NCI-H345 (cell line): ENCODE measurements at places on chromosomes 16 and 17.
A peak's percentile ranks its signal among the peaks of the same experiment; 100 is the strongest.

DNA sequence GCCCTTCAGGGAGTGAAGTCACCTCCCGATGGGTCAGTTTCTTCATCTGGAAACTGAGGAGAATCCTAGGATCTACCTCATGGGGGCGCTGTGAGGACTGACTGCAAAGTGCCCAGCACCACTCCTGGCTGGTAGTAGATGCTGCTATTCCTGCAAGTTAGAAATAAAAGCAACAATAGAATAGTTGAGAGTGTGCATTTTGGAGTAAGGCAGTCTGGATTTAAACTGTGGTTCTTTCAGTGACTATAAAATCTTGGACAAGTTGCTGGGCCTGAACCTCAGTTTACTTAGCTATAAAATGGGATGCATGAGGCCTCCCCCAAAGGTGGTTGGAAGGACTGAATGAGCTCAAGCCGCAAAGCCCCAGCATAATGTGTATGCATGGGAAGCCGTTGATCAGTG lies 70.6 kb downstream of the CYB5B start:
- no peak for DNase-seq

GRCh38 chr16:79076047-79076767 lies 524.3 kb downstream of the MAF start:
- no peak for DNase-seq

DNA sequence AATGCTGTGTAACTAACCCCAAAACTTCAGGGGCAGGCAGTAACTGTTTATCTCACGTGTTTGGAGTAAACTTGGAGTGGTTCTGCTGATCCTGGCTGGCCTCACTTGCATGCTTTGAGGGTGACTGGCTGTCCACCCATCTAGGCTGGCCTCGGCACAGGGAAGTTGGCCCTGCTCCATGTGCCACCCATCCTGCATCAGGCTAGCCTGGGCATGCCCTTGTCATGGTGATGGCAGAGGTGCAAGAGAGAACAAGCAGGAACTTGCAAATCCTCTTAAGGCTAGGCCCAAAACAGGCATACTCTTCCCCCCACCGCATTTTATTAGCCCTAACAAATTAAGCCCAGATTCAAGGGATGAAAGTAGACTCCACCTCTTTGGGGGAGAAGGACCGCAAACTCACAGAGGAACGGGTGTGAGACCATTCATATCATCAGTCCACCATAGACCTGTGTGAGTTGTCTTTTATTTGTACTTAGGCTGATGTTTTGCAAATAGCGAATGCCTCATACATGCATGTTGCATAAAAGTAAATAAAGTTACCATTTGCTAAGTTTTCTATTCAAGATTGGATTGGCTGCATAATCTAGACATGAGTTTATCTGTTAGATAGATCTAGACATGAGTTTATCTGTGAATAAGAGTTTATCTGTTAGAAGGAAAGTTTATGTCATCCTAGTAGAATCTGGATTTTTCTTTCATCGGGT lies 221.0 kb downstream of the CCDC182 start:
- peak; percentile 76 for DNase-seq

- no peak for DNase-seq
Measured at GRCh38 chr17:60039114-60039846, 39.4 kb downstream of the HEATR6 start.

DNA sequence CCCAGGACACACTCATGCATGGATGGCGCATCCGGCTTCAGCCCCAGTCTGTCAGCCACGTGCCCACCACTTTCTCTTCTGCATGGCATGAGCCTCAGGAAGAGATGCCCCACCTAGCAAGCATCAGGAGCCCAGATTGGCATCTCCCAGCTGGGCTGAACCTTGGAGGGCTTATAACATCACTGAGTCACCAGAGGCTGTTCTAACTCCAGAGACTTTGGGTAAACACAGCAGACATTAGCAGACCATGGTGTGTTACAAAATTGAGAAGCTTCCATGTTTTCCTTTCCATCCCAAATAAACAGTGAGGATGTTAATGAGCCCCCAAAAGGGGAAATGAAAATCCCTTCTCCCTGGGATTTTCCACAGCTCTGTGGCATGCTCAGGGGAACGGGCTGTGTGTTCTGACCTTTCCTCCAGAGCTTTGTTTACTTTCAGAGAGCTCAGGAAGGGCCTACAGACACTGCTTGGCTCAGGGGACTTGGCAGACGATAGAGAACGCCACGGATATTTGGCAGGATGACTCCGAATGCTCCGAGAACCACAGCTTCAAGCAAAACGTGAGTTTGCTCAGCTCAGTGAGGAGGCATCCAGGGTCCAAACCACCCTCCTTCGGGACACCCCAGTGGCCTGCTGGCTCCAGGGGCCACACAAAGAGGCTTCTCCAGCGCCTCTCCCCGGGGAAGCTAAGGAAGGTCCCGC lies 16.5 kb downstream of the GLP2R start:
- no peak for DNase-seq

GRCh38 chr16:58462997-58463941 lies 36.7 kb upstream of the NDRG4 start:
- DNase-seq = peak; percentile 27

GRCh38 chr16:5678371-5678770 lies 580.8 kb upstream of the EEF2KMT start:
- no peak for DNase-seq

- DNase-seq = peak; percentile 14
Measured at GRCh38 chr16:84144209-84144858, 643 bp downstream of the HSDL1 start.

GRCh38 chr17:9239246-9239792 lies 218.0 kb downstream of the NTN1 start:
- no peak for DNase-seq

GRCh38 chr17:33974276-33974675 lies 280.8 kb upstream of the CCL2 start:
- no peak for DNase-seq
